ENCODE measurements at places on chromosomes 1 and 21.

GRCh38 chr1:10530281-10530740, 55.6 kb downstream of the PEX14 start:
- DNase-seq: peak; percentile 72

DNA sequence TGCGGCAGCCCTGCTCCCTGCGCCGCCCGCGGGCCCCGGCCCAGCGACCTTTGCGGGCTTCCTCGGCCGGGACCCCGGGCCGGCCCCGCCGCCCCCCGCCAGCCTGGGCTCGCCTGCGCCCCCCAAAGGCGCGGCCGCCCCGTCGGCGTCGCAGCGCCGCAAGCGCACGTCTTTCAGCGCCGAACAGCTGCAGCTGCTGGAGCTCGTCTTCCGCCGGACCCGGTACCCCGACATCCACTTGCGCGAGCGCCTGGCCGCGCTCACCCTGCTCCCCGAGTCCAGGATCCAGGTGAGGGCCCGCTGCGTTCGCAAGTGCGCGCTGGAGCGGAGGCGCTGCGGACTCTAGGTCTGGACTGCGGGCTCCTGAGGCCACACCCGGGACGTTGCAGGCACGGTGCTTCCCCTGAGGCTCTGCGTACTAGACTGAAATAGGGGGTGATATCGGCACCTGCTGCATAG, 351 bp downstream of the MIXL1 start:
- no peak for DNase-seq

DNA sequence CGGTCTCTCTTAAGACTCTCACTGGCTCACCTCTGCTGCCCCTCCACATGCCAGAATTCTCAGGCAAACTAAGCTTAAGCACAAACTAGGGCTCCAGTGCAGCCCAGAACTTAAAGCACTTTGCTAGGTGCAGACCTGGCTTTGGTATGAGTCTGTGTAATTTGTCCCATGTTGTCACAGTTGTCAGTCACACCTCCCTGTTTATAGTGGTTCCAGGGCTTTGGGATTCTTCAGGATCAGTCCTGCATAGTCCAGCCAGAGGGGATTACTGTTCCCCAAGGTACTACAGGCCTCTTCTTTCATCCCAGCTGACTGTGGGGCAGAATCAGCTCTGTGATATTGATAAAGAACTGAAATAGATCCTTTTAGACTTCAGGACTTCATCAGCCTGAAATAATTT, 105.0 kb upstream of the UBE2U start:
- no peak for DNase-seq

- DNase-seq: no peak
Measured at GRCh38 chr1:5752746-5753548, 239.3 kb downstream of the NPHP4 start.

DNA sequence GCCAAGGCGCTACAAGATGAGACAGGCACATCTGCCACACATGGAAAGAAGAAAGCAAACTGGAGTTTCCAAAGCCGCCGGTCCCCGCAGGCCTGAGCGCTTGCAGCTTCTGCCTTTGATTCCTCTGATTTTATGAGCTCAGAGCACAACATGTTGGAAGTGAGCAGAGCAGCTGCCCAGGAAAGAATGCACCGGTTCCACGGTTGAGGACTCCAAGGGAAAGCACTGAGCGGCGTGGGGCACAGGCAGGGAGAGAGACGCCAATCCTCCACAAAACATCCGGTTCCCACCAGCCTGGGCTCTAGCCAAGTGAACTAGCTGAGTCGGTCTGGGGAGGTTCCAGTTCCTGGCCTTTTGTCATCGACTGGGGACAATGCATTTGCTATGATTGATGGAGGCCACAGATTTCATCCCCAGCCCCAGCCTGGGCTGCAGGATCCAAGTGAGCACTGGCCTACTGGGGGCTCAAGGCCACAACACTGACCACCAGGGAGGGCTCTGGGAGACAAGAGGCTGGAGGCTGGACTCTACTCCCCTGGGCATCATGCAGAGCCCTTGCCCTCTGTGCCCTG, 253.1 kb upstream of the IRF2BP2 start:
- peak; percentile 84 for DNase-seq

- DNase-seq: no peak
Measured at GRCh38 chr1:146010126-146010738, 11.3 kb downstream of the HJV start.

GRCh38 chr1:236334893-236335545, 53.3 kb upstream of the ERO1B start:
- DNase-seq: no peak

DNA sequence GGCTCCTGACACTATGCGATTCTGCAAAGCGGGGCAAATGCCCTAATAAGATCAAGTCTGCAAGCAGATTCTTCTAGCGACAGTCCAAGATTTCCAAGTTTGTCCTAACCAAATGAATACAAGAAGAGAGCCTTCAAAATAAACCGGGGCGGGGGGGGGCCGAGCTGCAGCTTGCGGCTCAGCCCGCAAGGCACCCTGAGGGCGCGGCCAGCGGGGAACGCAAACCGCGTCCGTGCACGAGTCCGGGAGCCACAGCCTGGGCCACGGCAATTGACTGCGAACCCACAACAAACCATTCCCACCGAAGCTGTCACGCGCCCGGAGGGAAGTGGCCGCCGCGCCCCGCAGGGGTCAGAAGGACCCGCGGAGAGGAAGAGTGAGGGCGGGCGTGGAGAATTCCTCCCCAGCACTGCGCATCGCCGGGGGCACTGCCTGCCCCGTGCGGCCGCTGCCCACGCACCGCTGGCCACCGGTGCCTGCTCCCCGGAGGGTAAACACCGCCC, 687 bp downstream of the TGFBR3 start:
- DNase-seq: peak; percentile 73

GRCh38 chr21:42303443-42303842, 11.8 kb downstream of the TFF3 start:
- DNase-seq: no peak

GRCh38 chr1:3996846-3997705, 97.0 kb upstream of the C1orf174 start:
- DNase-seq: no peak

GRCh38 chr1:47388891-47389238, 27.2 kb upstream of the FOXE3 start:
- DNase-seq: peak; percentile 77

DNA sequence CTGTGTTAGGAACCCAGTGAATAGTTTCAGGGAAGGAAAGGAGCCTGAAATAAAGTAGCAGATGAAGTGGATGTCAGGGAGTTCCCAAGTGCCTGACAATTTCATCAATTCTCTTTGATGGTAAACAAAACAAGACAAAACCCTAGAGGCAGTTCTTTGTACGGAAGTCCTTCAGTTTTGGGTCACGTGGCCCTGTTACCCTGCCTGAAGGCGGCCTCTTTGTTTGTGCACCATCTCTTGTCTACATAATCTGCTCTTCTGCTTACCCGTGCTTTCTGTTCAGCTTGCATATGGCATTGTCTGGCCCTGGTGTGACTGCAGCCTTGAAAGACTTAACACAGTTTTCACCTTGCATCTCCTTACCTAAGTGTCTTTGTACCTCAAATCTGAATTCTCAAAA, 166.7 kb upstream of the DUSP10 start:
- no peak for DNase-seq

DNA sequence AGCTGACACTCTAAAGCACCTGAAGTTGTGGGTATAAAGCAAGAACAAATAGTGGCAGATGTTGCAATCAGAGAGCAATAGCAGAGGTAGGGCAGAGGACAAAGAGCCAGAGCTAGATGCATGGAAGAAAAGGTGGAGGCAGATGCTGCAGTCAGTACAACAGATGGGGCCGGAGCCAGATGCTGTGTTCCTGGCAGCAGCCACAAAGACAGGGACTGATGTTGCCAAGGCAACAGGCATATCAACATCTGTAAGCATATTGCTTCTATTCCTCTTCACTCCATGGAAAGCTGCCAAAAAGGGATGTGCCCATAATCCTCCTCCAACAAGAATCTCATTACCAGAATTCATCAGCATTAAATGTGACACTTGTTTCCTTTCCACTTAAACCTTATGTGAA, 108.0 kb downstream of the TNNI3K start:
- DNase-seq: no peak

DNA sequence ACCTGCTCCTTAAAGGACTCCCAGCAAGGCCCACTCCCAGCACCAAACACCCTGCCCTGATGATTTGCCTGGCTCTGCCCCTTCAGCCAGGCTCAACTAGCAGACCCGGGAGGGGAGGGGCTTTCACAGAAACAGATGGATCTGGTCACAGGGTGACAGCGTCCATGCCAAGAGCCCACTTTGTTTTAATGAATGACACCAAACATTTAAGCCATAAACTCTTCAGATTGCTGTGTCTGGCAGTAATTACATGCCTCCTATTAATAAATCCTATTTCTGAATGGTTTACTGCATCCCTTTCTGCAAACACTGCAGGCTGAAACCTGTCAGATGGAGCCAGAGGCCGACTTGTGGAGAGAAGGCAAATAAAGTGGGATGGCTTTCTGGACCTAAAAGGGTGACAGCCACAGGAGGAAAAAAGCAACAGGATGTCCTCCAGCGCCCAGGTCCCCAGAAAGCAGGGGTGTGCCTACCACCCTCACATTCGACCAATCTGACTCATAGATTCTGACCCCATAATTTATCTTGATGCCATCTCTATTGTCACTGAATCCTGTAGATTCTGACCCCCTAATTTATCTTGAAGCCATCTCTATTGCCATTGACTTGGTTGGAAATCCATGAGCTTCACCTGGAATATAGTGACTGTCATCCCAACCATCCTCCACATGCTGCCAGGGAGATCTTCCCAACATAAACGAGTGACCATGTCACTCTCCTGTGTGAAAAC, 200.9 kb downstream of the PLPP3 start:
- DNase-seq: no peak

DNA sequence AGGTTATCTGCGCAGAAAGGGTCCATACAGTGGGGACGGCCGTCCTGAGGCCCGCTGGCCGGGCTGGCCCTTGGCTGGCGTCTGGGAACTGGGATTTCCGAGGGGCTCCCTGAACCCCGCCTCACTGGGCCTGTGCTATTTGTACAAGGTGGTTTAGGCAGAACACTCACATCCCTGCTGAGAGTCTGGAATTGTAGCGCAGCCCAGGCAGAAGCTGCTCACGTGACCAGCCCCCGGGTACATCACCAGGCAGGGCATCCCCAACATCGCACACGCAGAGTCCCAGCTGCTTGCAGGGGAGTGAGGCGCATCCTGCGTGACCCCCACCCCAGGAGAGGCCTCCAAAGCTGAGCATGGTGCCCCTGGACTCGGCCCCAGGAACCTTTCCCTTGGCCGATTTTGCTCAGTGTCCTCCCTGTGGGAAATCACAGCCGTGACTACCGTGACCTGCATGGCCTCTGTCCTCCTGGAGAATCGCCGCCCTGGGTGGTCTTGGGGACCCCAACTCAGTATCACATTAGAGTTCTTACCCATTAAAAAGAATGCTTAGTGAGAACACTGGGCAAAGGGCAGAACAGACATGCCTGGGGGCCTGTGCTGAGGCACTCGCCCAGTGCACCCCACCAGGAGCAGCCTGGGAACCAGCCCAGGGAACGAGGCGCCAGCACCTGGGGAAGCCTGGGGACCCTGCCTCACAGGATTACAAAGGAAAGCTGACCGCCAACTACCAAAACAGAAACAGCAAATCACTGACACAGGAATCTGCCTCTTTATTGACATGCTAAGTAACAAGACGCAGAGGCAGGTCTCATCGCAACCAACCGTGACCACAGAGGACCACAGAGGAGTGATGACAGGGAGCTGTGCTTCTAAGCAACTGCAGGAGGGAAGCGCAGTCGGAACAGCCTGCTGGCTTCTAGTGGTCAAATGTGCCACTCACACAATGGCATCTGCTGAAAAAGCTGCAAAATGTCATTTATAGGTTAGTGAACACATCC, 33.5 kb downstream of the UBE2G2 start:
- DNase-seq: no peak

GRCh38 chr1:116571215-116571919, 541 bp upstream of the CD58 start:
- no peak for DNase-seq

DNA sequence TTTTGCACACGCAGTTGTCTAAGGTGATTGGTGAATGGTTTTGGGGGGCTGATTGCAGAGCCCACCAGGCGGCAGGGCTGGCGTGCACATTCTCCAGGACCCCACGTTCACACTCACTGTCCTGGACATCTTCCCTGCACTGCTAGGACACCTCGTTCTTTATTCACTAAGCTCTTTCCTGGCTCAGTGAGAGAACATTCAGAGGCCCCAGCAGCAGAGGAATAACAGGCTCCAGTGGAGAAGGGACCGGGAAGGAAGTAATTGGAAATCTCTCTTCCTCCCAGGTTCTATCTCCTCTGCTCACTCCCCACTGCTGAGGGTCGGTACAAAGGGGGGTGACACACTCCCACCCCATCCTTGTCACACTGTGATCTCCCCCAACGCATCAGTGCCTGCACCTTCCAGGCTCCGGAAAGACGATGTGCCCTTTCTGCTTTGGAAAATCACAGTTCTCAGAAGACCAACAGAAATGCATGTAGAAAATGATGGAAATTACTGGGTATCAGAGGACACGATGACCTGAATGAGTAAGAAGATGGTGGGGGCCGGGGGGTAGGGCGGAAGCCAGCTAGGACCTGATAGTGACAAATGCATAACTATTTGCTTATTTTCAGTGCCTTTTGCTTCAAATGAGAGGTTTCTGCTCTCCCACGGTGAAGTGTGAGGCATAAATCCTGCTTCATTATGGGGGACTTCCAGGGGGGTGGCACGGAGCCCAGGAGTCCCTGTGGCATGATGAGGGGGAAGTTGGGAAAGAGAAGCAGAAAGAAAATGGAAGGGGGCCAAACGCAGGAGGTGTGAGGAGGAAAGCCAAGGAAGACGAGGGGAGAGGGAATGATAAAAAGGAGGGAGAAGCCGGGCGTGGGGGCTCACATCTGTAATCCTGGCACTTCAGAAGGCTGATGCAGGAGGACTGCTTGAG, 25.2 kb upstream of the KIF26B start:
- DNase-seq: no peak

DNA sequence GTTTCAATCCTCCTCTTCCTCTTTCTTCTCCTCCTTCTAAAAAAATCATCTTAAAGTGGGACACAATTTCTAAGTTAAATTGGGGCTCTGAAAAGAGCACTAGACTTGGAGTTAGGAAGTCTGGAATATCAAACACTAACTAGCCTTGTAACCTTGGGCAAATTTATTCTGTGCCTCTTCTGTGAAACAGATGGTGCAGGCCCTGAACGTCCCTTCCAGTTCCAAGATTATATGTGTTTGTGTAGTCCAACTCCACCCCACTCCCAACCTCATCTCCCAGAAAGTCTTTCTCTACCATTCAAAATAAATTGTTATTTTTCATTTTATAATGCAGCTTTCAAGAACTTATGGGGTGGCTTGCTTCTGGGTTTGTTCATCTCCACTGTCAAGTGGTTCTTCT, 630.0 kb downstream of the LMO4 start:
- no peak for DNase-seq
